GM12892 (cell line): ENCODE measurements at places on chromosomes 2 and 18.

GRCh38 chr2:26988058-26988860 is 17.8 kb downstream of the MAPRE3 start:
- no peak for DNase-seq

DNA sequence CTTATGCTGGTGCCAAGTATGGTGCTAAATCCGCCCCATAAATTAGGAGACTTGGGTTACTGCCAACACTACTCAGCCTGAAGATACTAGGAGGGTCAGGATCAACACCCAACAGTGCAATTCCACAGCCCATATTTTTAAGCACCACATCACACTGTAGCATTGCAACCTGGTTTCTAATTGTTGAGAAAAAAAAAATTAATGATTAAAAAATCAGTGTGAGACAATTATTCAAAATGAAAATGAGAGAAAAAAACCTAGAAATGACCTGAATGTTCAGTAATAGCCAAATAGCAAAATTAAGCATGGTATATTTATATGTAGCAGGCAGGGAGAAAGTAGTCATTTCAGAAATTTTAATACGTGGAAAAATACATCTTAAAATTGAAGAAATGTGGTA is 29.2 kb upstream of the HNRNPLL start:
- no peak for DNase-seq

GRCh38 chr18:62301322-62301721 is 23.8 kb upstream of the TNFRSF11A start:
- no peak for DNase-seq

DNA sequence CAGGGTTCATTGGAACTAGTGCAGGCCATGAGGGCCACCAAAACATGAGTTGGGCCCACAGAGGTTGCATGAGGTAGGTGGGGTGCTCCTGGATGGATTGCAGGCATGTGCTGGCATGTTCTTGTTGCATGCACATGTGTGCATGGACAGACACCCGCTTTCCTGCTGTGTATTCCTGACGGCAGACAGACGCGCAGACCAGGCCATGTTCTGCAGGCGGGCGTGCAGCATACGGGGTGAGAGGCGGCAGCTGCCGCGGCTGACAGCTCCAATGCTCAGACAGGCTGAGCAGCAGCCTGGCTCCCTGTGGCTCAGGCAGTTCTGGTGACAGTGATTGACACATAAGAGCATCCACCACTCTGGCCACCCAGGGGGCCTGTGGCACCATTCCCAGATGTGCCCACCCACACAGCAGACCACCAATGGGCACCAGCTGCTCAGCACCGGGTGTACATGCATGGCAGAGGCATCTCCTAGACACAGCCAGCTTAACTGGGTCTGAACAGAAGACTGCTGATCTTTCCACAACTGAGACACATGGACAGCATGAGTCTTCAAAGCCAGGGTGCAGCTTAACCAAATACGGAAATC is 21.2 kb downstream of the HS1BP3 start:
- DNase-seq, result no peak

DNA sequence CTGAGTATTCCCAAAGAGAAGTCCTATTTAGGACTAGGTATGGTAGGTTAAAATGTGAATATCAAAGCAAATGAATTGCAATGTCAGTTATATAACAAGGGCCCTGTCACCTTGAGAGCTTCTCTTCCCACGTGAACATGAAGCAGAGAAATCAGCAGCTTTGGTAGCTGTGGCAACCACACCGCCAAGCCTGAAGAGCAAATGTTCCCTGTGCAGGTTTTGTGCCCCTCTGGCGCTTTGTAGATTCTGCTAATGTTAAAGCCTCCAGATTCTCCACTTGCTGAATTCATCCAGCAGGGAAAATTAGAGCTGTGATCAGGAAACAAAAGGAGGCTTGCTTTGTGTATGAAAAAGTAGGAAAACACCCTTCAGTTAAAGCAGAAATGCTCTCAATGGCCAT is 322.6 kb downstream of the RBM43 start:
- no peak for DNase-seq

DNA sequence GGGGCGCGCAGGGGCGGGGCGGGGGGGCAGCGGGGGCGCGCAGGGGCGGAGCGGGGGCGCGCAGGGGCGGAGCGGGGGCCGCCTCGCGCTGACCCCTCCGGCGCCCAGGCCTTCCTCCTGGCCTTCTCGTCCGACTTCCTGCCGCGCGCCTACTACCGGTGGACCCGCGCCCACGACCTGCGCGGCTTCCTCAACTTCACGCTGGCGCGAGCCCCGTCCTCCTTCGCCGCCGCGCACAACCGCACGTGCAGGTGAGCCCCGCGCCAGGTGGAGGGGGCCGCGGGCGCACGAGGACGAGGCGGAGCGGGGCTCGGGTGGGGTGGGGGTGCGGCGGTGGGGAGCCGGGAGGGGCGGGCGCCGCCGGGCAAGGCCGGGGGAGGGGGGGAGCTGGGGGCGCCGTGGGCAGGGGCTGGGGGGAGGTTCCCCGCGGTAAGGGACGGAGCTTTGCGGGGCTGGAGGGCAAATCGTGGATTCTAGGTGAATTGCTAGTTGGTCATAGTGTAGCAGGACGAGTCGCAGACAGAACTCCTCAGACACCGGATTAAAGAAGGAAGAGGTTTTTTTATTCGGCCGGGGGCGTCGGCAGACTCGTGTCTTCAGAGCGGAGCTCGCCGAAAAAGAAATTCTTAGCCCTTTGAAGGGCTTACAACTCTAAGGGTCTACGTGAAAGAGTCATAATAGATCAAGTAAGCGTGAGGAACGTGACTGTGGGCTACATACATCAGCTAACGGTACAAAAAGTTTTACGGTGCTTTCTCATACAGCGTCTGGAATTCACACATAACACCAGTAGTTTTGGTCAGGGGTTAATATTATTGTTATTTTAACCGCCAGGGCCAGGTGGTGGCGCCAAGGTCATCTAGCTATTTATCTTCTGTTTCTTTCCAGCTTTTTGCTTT is 29.9 kb downstream of the ANO7 start:
- no peak for DNase-seq

DNA sequence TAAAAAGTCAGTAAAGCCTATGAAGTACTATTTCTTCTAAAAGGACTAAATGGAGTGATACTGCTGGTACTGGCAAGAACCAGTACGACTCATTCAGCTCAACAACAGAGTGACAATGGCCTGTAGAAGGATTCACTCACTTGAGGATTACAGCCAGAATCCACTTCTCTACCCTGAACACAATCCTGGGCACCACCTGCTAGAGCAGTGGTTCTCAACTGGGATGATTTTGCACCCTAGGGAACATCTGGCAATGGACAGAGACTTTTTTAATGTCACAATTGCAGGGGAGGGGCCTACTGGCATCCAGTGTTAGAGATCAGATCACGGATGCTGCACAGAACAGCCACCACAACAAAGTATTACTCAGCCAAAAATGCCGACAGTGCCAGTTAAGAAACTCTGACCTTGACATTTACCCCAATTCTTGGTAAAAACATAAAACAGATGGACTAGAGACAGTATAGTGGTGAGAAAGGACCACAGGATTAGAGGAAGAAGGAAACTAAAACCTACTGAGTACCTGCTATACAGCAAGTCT is 5.0 kb downstream of the SPIRE1 start:
- no peak for DNase-seq

DNA sequence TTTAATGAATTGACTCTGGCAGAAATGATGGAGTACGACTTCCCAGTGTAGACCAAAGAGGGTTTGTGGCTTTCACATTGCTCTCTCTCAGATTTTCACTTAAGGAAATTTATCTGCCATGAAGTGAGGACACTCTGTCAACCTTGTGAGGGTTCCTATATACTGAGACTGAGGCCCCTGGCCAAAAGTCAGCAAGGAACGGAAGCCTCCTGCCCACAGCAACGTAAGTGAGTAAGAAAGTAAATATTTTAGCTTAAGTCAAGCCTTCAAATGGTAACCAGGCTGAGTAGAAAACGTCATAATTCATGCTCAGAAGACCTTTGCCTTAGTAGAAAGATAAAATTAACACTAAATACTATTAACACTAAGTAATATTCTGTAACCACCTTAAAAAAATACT is 1080.5 kb upstream of the ACVR2A start:
- no peak for DNase-seq
